Effector CD4-positive, alpha-beta T cell (primary cell): ENCODE measurements at places on chromosomes 16 and 17.
A peak's percentile ranks its signal among the peaks of the same experiment; 100 is the strongest.

DNA sequence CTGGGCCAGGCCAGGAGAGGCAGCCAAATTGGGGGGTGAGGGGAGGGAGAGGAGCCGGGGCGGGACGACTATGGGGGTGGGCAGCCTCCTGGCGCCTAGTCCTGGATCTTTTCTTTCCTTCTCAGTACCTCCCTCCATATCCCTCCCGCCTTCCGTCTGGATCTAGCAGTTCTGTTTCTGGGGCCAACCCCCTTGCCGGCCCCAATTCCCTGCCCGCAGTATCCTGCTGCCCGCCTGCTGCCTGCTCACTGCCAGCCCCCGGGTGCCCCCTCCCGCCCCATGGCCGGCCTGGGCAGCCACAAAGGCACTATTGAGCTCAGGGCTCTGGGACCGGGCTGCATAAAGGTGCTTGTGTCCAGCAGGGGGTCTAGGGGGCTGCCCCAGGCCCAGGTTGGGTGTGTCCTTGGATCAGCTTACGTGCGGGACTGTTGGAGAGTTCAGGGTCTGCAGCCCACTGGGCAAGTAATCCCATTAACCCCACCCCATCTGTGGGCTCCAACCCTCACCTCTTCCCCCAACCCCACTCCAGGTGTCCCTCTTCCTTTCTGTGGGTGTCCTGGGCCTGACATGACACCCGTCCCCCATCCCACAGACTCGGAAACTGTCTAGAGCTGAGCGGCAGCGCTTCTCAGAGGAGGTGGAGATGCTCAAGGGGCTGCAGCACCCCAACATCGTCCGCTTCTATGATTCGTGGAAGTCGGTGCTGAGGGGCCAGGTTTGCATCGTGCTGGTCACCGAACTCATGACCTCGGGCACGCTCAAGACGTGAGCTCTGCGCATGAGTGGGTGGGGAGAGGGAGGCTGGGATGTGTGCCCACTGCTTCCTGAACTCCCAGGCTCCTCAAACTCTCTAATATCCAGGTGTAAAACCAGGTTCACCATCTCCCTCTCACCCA lies 2.0 kb downstream of the WNK4 start:
- no peak for DNase-seq

DNA sequence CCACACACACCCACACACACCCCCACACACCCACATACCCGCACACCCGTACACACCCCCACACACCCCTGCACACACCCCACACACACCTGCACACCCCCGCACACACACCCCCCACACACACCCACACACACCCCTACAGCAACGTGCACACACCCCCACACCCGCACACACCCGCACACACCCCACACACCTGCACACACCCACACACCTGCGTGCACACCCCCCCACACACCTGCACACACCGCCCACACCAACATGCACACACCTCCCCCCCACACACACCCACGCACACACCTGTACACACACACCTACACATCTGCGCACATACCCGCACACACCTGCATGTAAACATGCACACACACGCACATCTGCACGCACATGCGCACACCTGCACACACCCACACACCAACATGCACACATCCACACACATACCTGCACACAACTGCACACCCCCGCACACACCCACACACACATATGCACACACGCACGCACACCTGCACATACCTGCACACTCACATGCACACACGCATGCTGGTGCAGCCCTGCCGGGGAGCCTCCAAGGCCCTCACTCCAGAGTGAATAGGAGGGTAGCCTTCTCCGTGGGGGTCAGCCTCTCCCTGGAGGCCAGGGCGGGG lies 7.5 kb downstream of the ASPSCR1 start:
- DNase-seq = no peak

GRCh38 chr16:78258375-78259065 lies 159.1 kb downstream of the WWOX start:
- no peak for DNase-seq

- no peak for DNase-seq
Observed at GRCh38 chr17:37094391-37094790, 145.6 kb downstream of the AATF start.

DNA sequence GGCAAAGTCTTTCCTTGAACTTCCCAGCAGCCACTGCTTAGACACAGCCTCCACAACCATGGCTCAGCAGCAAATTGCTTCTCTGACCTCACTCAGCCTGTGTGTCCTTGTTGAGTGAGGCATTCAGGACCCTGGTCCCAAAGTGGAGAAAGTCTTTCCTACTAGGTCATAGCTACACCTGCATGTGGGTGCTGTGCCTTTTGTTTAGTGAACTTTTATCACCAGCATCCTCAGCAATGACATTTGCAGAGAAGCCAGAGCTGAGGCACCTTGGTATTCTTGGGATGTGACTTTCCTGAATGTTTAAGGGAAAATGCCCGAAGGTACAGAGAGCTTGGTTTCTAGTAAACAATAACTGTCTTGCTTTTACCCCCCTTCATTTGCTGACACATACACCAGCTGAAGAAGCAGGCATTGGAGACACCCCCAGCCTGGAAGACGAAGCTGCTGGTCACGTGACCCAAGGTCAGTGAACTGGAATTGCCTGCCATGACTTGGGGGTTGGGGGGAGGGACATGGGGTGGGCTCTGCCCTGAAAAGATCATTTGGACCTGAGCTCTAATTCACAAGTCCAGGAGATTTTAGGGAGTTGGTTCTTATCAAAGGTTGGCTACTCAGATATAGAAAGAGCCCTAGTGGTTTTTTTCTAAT lies 20.9 kb upstream of the STH start:
- no peak for DNase-seq

DNA sequence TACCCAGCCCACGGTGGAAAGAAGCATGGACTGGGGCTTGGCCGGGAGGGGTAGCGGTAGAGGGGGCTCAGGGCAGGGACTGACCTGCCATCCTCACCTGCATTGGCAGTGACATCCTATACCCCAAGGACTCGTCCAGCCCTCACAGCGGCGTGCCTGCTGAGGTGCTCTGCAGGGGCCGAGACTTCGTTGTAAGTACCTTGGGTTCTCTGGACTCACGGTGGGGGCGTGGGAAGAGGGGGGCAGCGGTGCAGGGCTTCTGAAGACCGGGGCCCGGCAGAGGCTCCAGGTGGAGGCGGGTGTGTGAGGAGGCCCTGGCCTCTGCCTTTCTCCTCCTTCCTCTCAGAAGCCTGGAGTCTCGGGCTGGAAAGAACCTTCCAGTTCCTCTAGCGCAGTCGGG lies 25.5 kb downstream of the POLR3E start:
- DNase-seq = no peak

GRCh38 chr16:47565454-47565853 lies 104.3 kb downstream of the PHKB start:
- peak; percentile 3 for DNase-seq

DNA sequence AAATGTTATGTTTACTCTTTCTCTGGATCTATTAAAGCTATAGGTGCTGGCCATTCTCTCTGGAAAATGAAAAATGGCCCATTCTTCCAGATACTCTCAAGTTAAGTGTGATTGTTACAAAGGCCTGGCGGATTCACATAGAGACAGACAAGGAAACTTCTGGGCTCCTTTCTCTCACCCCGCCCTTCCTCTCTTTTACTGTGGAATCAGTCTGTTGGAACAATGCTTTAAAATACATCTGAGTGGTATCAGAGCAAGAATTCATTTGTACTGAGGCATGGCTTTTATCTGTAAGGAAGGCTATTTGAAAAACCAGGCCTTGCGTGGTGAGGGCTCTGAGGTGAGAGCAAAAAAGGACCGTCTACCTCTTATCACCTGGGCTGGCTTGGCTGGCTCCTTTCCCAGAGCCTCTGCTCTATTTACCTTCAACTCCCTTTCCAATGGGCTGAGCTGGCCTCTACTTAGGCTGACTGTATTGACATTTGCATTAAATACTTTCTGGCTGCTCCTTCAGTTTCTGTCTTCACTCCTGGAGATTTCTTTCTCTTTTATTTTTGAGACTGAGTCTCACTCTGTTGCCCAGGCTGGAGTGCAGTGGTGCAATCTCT lies 274.0 kb downstream of the PHKB start:
- DNase-seq = no peak

DNA sequence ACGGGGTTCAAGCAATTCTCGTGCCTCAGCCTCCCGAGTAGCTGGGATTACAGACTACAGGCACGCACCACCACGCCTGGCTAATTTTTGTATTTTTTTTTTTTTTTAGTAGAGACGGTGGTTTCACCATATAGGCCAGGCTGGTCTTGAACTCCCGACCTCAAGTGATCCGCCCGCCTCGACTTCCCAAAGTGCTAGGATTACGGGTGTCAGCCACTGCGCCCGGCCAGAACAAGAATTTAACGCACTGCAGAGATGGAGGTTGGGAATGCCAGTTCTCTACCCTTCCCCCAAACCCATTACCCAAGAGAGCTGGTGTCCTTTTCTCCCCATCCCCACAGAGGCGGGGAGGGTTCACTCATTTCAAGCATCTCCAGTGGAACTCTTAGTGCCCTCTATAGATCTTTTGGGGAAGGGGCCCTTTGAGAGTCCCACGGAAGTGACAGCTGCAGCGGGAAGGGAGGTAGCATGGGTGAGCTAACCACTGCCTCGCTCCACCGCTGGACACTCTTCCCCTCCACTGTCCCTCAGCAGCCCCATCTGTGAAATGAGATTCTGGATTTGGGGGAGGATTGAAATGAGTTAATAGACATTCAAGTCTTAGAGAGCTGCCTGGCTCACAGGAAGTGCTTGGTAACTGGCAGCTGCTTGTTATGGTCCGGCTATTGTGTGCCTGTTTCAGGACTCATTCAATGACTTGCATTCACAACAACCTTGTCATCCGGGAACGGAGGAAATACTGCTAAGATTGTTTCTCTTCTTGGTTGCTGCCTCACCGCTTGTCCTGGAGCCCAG lies 3.5 kb upstream of the UBALD2 start:
- DNase-seq = no peak
